ENCODE measurements at places on chromosomes 2 and 18.

DNA sequence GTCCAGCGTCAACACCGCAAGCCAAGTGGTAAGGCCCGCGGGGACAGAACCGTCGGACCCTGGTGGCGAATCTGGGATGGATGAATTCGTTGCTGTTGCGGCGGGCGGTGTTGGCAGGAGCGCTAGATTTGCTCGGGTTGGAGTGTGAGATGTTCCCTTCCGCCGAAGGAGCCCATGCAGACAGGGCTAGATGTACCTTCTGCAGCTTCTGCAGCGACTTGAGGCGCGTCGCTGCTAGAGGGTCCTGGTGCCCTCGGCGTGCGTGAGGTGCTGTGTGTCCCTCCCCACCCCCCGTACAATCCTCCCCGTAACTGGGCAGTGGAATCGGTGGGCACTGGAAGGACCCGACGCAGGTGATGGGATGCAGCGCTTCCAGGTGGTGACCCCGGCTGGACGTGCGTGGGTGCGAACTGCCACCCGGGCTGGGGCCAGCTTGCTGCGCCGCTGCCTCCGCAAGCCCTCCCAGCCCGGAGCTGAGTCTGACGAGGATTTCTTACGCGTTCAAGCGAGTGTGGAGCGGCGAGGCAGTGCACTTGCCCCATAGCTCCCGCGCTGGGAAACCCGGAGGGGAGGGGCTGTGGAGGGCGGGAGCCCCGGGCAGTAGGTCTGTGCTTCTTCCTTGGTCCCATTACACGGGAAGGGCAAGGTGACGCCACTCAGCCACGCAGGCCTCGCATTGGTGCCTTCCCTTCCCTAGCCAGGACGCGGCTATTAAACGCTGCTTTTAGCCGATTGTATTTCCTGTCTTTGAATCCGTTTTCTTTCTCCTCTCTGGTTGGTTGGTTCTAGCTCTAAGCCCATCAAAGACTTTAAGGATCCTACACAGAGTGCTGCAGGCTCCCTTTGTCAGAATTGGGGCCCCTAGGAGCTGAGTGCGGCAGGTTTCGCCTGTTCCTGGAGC is 34.2 kb downstream of the CHRNA1 start:
- DNase-seq: peak; percentile 34

DNA sequence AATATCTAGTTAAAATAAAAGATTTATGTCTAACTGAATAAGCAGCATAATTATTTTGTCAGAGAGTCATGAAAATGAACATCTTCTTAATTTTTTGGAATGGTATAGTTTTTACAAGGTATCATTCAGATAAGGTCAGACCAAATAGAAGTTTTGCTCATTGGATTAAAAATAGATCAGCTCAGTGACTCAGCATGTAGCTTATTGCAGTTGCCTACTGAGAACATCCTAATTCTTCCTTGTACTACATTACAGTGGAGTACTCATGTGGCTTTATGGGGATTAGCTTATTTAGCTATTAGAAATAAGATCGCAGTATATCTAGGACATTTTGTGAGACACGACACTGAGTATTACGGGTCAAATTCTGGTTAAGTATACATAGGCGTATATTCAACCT is 38.2 kb upstream of the PPM1B start:
- DNase-seq: no peak

- DNase-seq: no peak
Observed at GRCh38 chr2:109318949-109319342, 189.9 kb downstream of the SH3RF3 start.

- DNase-seq: peak; percentile 10
Observed at GRCh38 chr2:91442246-91442905, 2750.9 kb downstream of the RPIA start.

DNA sequence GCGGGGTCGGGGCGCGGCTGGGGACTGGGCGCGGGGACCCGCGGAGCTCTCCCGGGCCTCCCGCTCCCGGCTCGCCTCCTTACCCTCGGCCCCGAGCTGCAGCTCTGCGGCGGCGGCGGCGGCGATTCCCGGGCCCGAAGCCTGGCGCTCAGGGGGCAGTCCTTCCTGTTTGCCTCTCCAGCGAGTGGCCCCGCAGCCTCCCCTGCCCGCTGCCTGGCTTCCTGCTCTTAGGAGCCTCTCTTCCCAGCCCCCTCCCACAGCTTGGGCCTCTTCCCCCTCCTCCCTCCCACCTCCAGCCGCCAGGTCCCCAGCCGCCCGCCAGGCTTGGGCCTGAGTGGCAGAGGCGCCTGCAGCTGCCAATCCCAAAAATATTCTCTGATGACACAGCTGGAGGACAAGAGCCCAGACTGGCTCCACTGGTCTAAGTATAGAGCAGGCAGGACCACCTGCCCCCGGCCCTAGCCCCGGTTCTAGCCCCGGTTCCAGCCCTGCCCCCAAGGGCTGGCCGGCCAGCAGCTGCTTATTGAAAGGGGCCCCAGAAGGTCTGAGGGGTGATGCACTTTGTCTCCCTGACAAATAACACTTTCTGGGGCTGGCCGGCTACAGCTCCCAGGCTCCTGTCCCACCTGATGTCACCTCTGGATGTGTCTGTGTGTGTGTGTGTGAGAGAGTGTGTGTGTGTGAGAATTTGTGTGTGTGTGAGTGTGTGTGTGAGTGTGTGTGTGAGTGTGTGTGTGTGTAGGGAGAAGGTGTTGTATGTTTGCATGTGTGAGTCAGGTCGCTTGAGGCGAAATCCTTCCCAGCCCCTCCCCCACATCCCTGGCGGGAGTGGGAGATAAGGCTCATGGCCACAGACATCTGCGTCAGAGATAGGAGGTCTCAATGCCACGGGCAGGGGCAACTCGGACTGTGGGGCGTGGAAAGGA is at the start of gene OBSL1:
Gene OBSL1 (minus strand): TSS at position 229 of the 926 bp plus-strand sequence. CDS start 307 bp downstream, outside the sequence.
- peak; percentile 97 for DNase-seq

- no peak for DNase-seq
Observed at GRCh38 chr2:26471289-26471688, 6.6 kb downstream of the OTOF start.

- peak; percentile 9 for DNase-seq
Observed at GRCh38 chr2:64052463-64053241, 33.4 kb upstream of the VPS54 start.

DNA sequence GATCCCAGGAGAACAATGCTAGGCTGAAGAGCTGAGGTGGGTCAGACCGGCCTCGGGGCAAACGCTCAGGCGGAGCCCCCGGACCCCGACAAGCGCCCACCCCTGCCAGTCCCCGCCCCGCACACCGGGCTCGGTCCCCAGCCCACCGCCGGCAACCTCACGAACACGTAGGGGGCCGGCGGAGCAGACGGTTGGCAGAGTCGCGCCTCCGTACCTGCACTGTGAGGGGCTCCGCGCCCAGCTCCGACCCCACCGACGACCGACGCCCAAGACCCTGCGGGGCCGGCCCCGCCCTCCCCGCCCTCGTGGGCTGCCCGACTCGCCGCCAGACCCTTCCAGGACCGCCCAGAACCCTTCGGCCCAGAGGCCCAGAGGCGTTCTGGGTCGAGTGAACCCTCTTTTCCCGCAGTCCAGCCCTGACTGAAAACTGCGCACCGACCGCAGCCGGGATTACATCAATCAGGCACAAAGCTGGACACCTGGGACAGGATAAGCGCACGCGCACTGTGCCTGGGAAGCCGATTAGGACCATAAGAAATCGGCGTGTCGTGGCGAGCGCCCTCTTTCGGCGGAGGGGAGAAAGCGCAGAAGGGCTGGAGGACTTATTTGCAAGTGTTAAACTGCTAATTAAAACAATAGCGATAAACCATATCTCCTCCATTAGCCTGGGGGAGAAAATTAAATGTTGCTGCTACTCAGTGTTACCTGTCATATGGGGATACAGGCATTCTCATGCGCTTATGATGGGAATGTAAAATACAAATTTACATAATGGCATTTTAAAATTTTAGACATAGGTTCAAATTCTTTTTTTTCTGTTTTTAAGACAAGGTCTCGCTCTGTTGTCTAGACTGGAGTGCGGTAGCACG is 11.7 kb upstream of the DCTN1 start:
- peak; percentile 79 for DNase-seq
